Activated CD4-positive, alpha-beta T cell treated with anti-CD3 and anti-CD28 coated beads, Interleukin-2, amount 50 U/mL, for 24 hours (primary cell): ENCODE measurements at places on chromosomes 7 and 10.

GRCh38 chr10:63462442-63462841 lies 3.3 kb downstream of the JMJD1C start:
- no peak for DNase-seq

- no peak for DNase-seq
These were observed 1496.3 kb downstream of the REEP3 start for GRCh38 chr10:65017523-65017922.

GRCh38 chr7:155951554-155952158 lies 139.4 kb upstream of the SHH start:
- DNase-seq, result no peak

DNA sequence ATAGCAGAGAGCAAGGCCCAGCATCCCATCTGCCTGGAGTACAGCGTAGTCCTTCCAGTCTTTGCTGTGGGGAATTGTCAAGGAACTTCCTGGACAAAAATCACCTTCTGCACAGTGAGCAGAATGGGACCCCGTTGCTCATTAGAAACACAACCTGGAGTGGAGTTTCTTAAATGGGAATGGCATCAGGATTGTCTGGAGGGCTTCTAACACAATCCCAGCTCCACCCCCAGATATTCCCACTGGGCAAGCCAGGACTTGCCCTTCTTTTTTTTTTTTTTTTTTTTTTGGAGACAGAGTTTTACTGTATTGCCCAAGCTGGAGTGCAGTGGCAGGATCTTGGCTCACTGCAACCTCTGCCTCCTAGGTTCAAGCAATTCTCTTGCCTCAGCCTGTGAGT lies 356.4 kb downstream of the GALNT17 start:
- DNase-seq, result no peak

- DNase-seq, result no peak
These were observed 371.6 kb downstream of the RPS24 start for GRCh38 chr10:78405231-78405630.

- no peak for DNase-seq
These were observed 126.1 kb downstream of the SVIL start for GRCh38 chr10:29508554-29509244.

- no peak for DNase-seq
These were observed 66.2 kb upstream of the NANOS1 start for GRCh38 chr10:118963341-118963740.

GRCh38 chr7:142797391-142798377 lies 26.9 kb downstream of the PRSS2 start:
- no peak for DNase-seq
